Iris pigment epithelial cell (primary cell): ENCODE measurements at places on chromosomes 11 and 22.

DNA sequence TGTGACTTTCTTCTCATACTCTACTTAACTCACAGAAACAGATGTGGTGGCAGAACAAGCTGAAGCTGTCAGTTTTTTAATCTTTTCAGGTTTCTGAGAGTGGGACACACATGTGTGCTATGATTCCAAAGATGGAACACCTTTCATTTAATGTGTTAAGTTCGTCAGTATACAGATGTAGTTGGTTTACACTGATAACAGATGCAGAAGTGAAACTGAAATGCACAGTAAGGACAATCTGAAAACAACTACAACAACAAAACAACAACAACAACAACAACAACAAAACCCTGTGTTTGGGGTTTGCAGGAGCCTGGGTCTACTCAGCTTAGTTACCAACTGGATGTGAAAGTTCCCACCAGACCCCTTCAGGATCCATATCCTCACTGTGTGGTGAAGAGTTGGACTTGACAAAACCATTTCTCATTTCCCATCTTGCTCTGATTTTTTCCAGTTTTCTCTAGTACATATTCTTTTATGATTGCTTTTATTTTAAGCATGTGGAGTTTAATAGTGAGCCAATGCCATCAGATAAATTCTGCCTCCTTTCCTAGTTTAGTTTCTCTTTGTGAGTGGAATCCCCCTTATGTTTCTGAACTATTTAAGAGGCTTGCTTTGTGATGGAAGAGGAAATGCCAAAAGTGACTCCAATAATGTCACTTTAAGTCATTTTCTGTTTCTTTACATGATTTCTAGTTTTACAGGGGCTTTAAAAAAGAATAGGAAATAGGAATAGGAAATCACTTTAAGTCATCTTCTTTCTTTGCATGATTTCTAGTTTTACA lies 47.8 kb downstream of the ARHGAP42 start:
- no peak for DNase-seq

DNA sequence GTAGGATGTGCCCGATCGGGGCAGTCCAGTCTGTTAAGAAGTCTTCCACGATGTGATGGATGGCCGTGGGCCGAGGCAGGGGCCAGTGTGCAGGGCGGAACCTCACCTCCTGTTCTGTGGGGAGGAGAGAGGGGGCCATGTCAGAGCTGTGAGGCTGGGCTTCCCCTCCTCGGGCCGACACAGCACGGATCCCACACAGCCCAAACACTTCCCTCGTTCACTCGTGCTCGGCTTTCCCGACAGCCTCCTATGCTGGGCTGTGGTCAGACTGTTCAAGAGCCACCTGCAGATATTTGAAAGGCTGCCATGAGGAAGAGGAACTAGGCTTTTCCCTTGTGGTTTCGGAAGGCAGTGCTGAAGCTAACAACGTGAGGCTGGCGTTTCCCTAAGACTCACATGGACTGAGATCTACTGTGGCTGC lies 12.3 kb upstream of the TXN2 start:
- no peak for DNase-seq

DNA sequence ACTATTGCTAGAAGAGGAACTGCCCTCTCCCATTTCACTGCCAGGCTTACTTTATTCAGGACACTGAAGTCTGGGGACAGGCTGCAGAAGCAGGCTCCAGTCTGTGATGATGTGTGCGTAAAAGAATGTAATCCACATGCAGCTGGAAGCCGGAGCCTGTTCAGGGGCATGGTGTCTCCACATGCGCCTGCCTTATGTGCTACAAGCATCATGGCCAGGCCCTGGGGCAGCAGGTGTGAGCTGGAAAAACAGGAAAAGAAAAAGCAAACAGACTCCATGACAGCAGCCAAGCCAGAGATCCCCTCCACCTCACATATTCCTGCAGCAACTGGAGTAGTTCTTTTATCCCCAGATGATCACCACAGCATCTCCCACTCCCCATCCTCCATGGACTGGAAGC lies 33.4 kb downstream of the ARFGAP2 start:
- peak; percentile 86 for DNase-seq

- no peak for DNase-seq
These were observed 151.9 kb downstream of the DBX1 start for GRCh38 chr11:20008190-20008870.

DNA sequence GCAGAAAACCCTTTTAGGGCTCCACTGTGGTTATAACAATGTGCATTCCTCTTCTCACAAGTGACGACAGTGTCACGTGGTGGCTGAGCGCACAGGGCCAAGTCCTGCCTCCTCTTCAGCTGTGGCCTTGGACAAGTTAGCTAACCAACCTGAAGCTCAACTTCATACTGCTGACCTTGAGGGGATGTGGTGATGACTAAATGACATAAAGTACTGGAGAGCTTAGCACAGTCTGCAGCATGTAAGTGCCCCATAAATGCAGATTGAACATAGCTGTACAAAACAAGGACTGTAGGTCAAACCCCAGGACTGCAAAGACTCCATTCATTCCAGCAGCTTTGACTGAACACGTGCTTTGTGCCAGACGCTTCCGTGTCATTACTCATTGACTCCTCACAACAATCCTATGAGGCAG lies 20.1 kb upstream of the MRGPRX2 start:
- peak; percentile 73 for DNase-seq

DNA sequence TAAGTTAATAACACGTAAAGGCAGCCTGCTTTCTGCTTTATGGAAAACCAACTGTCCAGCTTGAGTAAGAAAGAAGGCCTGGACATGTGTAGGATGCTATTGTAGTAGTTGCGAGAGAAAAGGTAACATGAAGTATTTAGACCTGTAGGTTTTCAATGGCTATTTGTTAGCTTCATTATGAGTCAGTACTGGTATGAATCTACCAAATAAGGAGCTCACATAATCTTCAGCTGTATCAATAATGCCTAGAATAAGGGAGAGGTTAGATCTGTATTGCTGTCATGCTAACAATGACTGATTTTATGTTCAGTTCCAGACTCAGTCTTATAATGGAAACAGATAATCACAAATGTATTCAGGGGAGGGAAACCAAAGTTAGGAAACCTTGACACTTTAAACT lies 550.3 kb downstream of the CNTN5 start:
- no peak for DNase-seq

DNA sequence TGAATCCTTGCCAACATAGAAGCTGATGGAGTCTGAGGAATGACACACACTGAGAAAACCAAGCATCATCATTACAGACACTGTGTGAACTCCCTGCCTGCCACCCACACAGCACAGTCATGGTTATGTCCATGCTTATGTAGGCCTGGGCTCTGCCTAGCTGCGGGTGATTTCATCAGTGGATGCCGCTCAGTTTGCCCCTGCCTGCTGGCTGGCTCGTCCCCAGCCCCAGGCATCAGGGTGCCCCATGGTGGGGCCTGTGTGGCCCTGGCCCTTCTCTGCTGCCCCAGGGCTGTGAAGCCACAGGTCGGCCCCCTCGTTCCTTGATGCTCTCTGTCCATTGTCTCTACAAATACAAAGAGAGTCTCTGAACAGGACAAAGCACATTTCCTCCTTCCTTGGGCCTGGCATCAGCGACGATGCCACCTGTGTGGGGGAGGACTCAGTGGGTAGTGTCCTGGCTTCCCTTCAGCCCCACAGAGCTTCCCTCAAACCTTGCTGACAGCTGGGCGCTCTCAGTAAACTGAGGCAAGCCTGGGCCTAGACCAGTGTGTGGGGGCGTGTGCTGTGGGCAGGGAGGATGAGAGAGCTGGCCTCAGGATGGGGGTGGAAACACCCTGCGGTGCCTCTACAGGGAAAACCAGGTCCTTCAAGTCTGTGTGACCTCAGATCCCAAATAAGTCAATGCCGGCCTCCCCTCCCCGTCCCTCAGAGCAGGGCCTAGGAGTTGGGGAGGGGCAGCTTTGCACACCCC lies 20.0 kb upstream of the TUB start:
- peak; percentile 42 for DNase-seq

- DNase-seq: peak; percentile 68
These were observed 839 bp downstream of the CEP164 start for GRCh38 chr11:117328375-117329010.

DNA sequence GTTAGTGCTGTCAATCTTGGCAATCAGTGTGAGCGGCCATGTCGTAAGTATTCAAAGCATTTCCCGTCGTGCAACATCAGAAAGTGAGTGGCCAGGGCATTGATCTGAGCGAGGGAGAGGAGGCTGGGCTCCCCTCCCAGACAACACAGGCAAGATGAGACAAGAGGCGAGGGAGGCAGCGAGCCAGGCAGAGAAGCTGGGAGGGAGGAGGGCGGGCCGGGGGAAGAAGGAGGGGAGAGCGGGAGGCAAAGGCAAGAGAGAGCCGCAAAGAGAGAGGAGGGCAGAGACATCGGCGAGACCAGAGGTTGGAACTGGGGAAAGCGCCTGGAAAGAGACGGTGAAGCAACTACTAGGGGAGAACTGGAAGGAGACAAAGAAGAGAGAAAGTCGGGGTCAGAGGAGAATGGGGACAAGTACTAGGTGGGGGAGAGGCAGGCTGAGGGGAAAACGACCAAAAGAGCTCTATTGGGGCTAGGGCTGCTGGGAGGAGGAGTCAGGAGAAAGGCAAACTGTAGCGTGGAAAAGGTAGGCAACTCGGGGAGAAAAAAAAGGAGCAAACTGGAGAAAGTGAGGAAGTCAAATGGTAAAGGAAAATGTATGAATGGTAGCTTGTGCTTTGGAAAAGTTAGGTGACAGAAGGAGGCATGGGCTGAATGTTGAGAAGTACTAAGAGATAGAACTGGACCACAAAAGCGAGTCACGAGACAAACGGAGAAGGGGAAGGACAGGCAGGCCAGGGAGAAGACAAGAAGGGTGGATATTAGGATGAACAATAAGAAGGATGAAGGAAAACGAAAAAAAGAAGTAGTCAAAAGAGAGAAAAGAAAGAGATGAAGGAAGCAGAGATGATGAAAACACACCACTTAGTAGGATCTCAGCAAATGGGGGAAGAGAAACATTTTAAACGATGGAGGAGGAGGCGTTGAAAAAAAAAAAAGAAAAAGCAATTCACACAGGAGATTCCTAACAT lies 130.5 kb upstream of the C11orf58 start:
- no peak for DNase-seq
